Stimulated activated CD4-positive, alpha-beta T cell treated with anti-CD3 and anti-CD28 coated beads, Interleukin-12 subunit alpha, Interleukin-12 subunit beta, amount 100 ng/mL, for 24 hours (primary cell): ENCODE measurements at places on chromosomes 6 and 20.
A peak's percentile ranks its signal among the peaks of the same experiment; 100 is the strongest.

DNA sequence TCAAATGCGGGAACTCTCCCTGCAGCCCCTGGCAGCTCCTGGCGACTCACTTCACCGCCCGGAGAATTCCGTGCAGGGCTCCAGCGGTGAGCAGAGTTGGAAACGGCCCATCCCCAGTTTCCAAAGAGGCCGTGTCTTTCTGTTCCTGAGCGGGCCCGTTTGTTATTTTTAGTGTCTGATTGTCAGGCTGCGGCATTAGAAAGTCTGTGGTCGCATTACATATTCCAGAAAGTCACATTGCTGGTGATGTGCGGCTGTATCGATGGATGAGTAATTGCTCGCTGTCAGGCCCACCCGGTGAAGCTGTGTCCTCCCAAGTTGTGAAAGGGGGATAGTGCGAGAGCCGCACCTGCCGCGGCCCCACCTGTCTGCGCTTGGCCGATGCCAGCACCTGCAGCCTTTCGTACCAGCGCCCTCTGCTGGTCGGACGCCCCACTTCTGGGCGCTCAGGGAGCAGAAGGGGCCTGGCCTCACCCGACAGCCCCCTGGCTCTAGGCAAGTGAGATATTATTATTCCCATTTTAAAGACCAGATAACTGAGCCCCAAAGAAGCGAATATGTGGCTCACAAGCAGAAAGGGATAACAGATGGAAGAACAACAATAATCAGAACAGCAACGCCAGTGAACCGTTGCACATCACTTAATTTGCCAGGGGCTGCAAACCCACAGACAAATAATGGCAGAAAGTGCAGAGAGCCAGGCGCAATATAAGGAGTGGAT is 244.9 kb downstream of the TSHZ2 start:
- DNase-seq: peak; percentile 61

DNA sequence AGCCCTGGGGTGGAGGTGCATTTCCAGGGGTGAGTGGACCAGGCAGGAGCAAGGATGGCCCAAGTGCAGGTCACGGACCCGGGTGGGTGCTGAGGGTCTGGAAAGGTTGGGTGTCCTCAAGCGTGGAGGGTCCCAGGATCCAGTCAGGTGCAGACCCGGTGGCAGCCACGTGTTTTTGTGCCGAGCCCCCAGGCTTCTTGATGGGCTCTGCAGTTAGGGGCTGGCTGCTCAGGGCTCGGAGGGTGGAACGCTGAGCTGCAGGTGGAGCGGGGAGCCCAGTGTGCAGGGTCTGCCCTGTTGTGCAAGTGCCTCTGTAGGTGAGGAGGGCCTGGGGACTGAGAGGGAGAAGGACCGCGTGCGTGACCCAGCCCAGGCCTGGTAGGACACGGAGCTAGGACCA is 70.9 kb upstream of the HLA-E start:
- no peak for DNase-seq

GRCh38 chr6:119116712-119117281 is 38.3 kb upstream of the FAM184A start:
- DNase-seq: no peak

- DNase-seq: no peak
Observed at GRCh38 chr6:137341681-137342195, 122.6 kb upstream of the IFNGR1 start.

GRCh38 chr6:163850874-163851273 is 436.4 kb downstream of the QKI start:
- no peak for DNase-seq

GRCh38 chr6:46061497-46061896 is 45.8 kb upstream of the CLIC5 start:
- no peak for DNase-seq

DNA sequence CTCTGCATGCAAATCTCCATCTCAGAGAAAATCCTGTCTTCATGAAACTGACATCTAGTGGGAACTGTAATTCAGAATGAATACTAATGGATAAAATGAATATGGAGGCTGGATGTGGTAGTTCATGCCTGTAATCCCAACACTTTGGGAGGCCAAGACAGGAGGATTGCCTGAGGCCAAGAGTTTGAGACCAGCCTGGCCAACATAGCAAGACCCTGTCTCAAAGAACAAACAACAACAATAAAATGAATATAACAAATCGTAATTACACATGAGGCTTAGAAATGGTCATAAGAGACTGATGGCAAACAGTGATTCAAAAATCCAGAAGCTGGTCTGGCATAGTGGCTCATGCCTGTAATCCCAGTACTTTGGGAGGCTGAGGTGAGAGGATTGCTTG is 44.6 kb upstream of the DSN1 start:
- DNase-seq: no peak

- peak; percentile 41 for DNase-seq
Observed at GRCh38 chr6:158290659-158291058, 21.6 kb upstream of the TULP4 start.

DNA sequence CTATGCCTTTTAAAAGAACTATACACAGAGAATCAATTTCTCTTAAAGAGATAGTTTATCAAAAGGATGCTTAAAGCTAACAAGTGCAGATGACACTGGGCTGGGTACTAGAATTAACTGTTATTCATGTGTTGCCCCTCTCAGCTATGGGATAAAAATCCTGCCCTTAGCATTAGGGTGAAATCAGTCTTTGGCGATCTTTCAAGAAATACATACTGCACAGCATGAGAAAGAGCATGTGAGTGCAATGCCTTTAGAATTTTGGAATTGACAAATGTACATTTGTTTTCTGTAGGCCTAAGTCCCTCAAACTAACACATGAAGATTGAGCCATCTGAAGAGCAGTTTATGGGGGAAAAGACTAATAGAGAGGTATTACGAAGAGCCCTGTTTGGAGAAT is 115.4 kb downstream of the ZFP64 start:
- DNase-seq: no peak

DNA sequence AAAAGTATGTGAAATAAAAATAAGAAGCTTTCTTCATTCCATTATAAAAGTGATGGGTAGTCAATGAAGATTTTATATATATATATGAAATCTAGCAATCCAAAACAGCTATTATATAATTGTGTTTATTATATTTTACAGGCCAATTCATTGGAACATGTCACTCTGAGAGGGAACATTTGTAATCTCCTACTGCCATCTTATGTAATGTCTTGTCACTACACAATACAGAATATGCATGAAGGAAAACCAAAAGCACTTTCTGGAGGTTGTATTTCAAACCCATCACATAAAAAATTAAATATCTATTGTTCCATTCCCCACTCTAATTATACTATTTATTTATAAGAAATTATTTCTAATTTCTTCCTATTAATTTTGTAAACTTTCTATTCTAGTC is 31.5 kb upstream of the IRAK1BP1 start:
- no peak for DNase-seq

DNA sequence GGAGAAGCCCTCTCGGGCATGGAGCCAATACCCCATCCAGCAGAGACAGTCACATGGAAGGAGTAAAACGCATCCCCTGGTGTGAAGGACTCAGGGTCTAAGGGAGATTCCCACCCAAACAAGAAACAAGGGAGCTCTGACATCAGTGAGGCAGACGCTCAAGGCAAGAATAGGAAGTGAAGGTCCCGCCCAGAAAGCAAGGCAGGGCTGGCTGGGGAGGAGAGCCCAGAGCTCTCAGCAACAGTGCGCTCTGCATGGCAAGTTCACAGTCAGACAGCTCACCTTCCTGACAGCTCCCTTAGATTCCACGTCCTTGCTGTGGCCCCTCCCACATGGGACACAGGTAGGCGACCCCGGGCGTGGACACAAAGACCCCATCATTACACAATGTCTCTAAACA is 85.6 kb downstream of the TTLL2 start:
- DNase-seq: no peak

DNA sequence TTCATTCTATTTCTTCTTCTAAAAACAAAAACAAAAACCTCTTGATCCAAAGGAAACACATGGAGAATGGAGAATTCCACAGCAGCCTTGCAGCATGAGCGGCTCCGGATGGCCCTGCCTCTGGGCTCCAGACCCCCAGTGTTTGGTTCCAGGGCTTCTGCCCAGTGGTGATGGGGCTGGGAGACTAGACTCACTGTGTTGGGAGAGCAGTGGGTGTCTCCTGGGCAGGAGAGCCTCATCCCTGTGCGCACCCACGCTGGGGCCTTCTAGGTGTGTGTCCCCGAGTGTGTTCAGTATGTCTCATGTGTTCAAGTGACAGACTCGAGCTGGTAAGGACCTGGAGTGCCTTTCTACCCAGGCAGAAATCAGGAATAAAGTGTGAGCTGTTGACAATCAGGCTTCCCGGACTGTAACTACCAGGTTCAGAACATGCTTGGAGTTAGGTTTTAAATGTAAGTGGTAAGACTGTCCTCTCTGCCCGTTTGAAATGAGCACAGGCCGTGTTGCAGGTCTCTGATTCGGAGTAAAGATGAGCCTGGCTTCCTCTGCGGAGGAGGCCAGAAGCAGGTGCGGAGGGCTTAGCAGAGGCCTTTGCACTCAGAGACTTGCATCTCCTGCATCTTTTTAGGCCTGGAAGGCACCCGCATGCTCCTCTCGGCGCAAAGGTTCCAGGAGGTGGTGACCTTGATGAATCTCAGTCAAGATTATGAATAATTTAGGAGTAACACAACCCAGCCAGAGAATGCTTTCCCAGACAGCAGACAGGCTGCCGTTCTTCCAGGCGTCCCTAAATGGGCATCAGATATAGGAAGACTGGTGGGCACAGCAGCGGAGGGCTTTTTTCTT is 253.6 kb downstream of the CDH26 start:
- no peak for DNase-seq

DNA sequence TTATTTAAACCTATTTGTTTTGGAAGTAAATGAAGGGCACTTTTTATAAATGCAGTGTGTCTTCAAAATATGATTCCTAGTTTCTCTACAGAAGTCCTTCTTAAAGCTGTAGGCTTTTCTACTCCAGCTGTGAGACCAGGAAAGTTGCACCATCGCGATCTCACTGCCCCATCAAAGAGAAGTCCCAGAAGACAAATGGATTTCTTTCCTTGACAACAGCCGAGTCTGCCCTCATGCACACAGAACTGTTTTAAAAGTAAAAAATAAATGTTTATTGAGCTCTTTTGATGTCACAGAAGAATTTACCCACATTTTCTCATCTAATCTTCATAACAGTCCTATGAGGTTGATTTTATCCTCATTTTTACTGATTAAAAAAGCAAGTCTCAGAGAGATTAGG is 324.4 kb upstream of the NT5E start:
- no peak for DNase-seq

GRCh38 chr6:45574885-45575284 is 197.2 kb upstream of the SUPT3H start:
- no peak for DNase-seq

DNA sequence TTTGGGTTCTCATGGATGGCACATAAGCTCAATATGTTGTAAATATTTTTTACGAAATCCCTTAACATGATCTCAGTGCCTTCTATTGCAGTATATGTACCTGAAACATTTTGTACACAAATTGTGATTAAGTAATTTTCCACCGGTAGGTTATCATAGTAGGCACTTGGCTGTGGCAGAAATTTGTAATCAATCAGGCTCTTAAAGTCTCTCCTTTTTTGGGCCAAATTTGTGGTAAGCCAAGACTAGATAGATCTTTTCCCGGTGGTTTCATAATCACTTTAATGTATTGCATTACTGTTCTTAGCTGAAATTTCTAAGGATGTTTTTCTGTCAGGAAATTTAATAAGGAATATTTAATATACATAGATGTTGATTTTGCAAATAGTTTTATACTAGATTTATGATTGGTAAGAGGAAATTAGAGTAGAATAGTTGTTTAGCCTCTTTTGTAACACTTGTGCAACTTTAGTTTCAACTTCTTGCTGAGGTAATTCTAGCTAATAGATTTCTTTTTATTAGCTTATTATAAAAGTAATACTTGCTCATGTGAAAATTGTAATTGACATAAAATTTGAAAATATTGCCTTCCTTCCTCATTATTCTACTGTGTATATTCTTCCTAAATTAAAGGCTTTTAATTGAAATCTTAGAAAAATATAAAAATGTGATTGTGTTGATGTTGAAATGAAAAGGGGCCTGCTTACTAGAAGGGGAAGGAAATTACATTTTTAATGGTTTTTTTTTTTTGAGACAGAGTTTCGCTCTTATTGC is 3.2 kb downstream of the PCMT1 start:
- no peak for DNase-seq

GRCh38 chr20:3997446-3997845 is 17.9 kb downstream of the RNF24 start:
- DNase-seq: no peak

DNA sequence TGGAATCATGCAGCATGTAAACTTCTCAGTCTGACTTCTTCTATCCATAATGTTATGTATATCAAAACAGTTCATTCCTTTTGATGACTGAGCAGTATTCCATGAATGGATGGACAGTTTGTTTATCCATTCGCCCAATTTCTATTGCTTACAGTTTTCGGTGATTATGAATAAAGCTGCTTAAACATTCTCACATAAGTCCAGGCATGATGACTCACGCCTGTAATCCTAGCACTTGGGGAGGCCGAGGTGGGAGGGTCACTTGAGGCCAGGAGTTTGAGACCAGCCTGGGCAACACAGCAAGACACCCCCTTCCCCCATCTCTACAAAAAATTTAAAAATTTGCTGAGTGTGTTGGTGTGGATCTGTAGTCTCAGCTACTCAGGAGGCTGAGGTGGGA is 22.9 kb upstream of the HMGA1 start:
- no peak for DNase-seq

DNA sequence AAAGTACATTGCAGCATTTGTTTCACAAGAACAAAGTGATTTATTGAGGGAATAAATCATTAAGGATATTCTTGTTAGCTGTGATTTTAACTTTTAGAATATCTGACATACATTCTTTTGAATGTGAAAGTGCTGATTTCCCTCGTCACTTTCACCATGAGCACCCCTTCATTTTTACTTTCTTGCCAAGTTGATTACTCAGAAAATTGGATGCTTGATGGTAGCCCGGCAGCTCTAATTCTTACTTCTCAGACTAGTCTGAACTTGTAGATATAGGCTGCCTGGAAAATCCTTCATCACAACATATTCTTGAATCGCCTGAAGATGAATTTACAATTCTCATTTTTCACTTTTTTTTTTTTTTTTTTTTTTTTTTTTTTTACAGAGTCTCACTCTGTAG is 147.1 kb upstream of the SMLR1 start:
- DNase-seq: no peak

DNA sequence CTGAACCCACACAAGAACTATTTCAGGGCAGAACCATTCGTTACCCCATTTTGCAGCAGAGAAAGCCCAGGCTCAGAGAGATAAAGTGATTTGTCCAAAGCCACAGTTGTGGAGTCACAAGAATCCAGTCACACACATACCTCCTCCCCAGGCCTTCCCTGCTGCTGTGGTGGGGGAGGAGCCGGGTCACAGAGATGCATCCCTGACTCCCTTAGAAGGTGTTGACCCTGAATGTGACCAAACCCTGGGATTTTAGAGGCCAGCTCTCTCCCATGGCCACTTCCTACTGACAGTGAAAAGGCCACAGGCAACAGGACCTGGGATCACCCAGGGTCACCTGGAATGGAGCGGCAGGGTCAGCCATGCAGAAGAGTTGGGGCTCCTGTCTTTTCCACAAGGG is 48.6 kb downstream of the CHMP4B start:
- no peak for DNase-seq
